LoVo (cell line): ENCODE measurements at places on chromosomes 4 and X.

GRCh38 chr4:53793096-53793495 is 201.8 kb upstream of the LNX1 start:
- no peak for DNase-seq

GRCh38 chr4:175054980-175055379 is 136.8 kb downstream of the ADAM29 start:
- no peak for DNase-seq

- no peak for DNase-seq
Measured at GRCh38 chrX:1144293-1144692, 68.2 kb downstream of the CRLF2 start.

DNA sequence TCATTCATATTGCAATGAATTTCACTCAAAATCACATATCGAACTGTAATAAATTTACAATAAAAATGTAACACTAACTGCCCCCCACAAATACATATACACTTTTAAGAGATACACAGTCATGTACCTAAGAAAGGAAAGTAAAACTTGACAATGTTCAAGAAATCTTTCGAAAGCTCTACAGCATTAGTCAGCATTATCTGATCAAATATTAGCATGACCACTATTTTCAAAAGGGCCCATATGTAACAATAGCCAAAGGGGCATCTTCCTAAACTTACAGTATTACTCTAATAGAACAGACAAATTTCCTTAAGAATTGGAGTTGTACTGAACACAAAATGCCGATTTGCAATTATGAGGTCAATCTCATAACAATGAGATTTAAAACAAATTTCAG is 51.8 kb downstream of the STX18 start:
- DNase-seq: no peak

DNA sequence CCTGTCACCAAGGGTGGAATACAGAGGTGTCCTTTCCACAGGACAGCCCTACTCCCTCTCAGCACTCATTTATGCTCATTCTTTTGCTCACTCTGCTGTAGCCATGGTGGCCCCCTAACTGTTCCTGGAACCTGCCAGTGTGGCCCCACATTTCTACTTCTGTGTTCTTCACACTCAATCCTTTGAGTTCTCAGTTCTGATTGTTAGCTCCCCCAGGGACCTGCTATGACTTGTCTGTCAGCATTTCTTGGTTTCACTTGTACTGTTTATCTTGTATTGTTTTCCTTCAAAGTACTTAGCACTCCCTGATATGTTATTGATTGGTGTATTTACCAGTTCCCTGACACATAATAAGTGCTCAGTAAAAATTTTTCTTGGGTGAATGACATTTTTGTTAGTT is 14.9 kb downstream of the VBP1 start:
- no peak for DNase-seq
